AML-193 (cell line): ENCODE measurements at places on chromosomes 6 and 20.

DNA sequence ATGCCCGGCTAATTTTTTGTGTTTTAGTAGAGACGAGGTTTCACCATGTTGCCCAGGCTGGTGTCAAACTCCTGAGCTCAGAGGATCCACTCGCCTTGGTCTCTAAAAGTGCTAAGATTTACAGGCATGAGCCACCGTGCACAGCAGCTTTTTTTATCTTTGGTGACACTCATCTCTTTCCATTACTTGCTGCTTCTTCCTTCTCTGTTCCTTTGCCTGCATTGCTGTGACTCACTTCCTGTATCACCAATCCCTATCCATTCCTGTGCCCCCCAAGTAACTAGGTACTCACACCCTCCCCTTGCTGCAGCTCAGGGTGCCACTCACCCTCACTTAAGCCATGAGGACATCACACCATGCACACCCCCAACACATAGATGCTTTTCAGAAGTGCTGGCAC, 24.6 kb downstream of the KHDC1L start:
- no peak for DNase-seq

DNA sequence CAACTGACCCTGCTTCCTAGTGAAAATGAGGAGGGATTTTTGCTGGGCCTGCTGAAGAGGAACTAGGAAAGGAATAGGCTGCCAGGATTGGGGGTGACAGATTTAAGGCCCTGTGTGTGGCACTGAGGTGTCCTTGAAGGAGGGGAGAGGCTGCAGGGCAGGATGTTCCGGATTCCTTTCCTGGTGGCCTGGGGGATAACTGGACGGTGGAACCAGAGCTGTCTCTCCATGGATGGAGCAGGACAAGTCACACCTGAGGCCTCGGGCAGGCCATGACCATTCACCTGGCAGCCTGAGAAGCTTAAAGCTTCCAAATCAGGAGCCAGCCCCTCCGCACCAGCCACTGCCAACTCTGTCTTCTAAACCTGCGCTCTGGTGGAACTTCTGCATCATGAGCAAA, 56.0 kb upstream of the SLC22A23 start:
- DNase-seq, result no peak

DNA sequence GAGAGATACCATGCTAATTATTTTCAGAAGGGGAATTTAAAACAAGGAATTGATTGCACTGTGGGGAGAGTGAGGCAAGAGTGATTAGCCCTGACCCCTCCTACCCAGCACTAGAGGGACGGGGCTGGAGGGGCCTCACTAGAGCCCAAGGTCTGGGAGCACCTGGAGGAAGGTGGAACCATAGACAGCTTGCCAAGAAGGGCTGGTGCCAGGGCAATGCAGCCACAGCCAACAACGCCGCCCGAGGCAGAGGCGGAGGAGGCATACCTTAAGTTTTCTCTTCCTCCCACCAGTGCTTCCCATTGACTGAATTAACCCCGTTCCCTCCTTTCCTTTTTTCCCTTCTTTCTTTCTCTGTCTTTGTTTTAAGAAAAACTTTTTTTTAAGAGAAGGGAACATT, 40.0 kb downstream of the IYD start:
- DNase-seq, result no peak

GRCh38 chr6:26362836-26363220, 2.2 kb upstream of the BTN3A2 start:
- no peak for DNase-seq

DNA sequence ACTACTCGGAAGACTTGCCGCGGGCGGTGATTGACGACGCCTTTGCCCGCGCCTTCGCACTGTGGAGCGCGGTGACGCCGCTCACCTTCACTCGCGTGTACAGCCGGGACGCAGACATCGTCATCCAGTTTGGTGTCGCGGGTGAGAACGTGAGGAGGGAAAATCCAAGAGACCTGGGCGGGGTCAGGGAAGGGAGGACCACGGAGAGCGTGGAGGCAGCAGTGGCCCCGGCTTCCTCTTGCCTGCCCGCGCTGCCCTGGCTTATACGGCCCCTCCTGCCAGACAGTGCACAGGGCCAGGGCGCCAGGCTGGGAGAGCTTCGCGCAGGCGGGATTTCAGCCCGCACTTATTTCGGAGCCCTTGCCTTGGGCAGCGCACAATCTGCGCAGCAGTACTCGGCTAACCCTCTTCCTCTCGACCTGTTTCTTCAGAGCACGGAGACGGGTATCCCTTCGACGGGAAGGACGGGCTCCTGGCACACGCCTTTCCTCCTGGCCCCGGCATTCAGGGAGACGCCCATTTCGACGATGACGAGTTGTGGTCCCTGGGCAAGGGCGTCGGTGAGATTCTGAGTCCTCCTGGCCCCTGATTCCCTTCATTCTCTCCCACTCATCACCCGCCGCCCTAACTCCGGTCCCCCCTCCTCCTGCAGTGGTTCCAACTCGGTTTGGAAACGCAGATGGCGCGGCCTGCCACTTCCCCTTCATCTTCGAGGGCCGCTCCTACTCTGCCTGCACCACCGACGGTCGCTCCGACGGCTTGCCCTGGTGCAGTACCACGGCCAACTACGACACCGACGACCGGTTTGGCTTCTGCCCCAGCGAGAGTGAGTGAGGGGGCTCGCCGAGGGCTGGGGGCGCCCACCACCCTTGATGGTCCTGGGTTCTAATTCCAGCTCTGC, 2.0 kb downstream of the MMP9 start:
- DNase-seq, result no peak

DNA sequence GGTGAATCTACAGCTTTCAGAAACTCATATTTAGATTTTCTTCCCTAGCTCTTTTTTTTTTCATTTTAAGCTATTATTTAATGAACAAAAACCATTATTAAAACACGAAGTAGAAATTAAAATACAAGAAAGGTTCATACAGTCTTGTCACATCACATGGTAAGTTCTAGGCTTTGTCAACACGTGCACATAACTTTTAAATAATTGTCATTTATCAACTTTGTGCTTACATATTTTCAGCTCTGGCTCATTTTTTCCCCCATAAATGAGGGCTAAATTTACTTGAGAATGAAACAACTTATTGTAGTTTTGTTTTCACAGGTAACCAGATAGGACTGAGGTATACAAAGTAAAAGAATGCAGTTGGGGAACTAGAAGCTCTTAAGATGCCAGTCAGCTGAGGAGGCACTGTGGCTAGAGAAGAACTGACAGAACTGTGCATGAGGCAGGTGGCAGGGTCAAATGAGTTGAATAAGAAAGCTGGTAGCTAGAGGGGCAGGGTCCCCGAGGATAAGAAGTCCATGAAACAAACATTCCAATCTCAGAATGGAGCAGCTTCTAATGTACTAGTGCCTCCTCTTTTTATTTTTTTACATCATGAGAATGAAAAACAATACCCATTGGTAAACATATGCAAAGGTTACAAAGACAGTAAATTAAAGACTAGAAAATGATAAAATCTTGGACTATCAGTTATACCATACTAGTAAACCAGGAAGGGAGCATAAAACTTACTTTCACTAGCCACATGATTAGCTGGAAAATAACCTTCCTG, 141.5 kb downstream of the MYB start:
- no peak for DNase-seq

- DNase-seq, result no peak
Measured at GRCh38 chr6:3428700-3429099, 28.1 kb downstream of the SLC22A23 start.

GRCh38 chr6:26441977-26442376, 1.7 kb downstream of the BTN3A3 start:
- DNase-seq, result no peak

- DNase-seq, result no peak
Measured at GRCh38 chr6:79005497-79005896, 72.6 kb downstream of the PHIP start.

- DNase-seq, result peak; percentile 55
Measured at GRCh38 chr20:53656293-53657202, 62.9 kb upstream of the ZNF217 start.

GRCh38 chr6:142952614-142953013, 7.6 kb upstream of the HIVEP2 start:
- DNase-seq, result no peak

GRCh38 chr6:150620244-150620643, 20.6 kb downstream of the PLEKHG1 start:
- DNase-seq, result no peak
